ENCODE measurements at places on chromosomes 6 and 20.

GRCh38 chr6:142187209-142187608 lies 40.1 kb downstream of the VTA1 start:
- peaks cover 18% of the 10 kb centered on the region for H3K36me3 ChIP-seq
- H3K4me1 ChIP-seq, result peaks cover 11% of the 10 kb centered on the region
- no peak overlapping the region for H3K27ac ChIP-seq
- no peak overlapping the region for H3K4me3 ChIP-seq
- H3K27me3 ChIP-seq, result no peaks in the 10 kb centered on the region

DNA sequence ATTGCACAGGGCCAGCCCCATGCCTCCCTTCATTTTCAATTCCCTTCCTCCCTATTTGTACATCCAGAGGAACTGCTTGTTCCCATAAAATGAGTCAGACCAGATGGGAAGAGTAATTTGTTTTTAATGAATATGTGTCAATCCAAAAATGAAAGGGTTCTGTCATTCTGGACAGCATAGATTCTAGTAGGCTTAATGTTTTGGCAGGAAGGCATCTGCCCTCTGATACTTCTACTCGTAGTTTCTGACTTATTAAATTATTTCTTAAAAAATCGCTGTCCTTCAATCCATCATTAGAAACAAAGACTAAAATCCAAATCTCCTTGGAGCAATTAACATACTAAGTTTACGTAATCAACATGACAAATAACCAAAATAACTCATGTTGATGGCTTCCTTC lies 665.5 kb downstream of the TENT5A start:
- DNase-seq, result no peak
- H3K36me3 ChIP-seq, result no peaks in the 10 kb centered on the region
- no peaks in the 10 kb centered on the region for H3K4me1 ChIP-seq
- no peaks in the 10 kb centered on the region for H3K27me3 ChIP-seq
- no peak overlapping the region for H3K4me3 ChIP-seq

- H3K36me3 ChIP-seq, result peaks cover 44% of the 10 kb centered on the region
- H3K27ac ChIP-seq, result peak overlapping the region; percentile 87
- H3K27me3 ChIP-seq, result no peaks in the 10 kb centered on the region
Measured at GRCh38 chr20:37315021-37315451, 25.6 kb downstream of the MANBAL start.

GRCh38 chr20:63963784-63964301 lies 5.9 kb downstream of the ZNF512B start:
- no peaks in the 10 kb centered on the region for H3K27me3 ChIP-seq
- H3K27ac ChIP-seq, result no peak overlapping the region
- H3K4me3 ChIP-seq, result no peak overlapping the region
- DNase-seq, result no peak
- peaks cover 6% of the 10 kb centered on the region for H3K4me1 ChIP-seq

GRCh38 chr6:124977067-124977908 lies 15.1 kb downstream of the RNF217 start:
- peaks cover 22% of the 10 kb centered on the region for H3K36me3 ChIP-seq
- no peaks in the 10 kb centered on the region for H3K27me3 ChIP-seq
- no peak for DNase-seq
- no peaks in the 10 kb centered on the region for H3K4me1 ChIP-seq
- H3K27ac ChIP-seq, result no peak overlapping the region

DNA sequence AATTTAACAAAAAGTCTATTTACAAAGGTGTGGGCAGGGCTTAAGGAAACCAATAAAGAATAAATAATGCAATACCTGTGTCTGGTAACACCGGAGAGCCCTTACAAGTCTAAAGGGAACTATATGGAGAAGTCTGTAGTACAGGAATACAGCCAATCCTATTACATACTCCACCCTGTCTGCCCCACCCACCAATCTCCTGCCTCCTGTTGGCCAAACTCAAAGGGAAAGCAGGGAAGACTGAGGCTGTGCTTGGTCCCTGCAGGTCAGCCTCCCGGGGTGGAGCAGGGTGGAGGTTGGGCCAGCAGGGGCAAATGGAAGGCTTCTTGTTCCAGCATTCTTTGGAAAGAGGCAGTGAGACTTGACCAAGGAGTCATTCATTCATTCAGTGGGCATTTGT lies 31.5 kb downstream of the METTL24 start:
- peak overlapping the region; percentile 85 for H3K27ac ChIP-seq
- no peak for DNase-seq
- H3K4me1 ChIP-seq, result peaks cover 90% of the 10 kb centered on the region
- H3K36me3 ChIP-seq, result no peaks in the 10 kb centered on the region

DNA sequence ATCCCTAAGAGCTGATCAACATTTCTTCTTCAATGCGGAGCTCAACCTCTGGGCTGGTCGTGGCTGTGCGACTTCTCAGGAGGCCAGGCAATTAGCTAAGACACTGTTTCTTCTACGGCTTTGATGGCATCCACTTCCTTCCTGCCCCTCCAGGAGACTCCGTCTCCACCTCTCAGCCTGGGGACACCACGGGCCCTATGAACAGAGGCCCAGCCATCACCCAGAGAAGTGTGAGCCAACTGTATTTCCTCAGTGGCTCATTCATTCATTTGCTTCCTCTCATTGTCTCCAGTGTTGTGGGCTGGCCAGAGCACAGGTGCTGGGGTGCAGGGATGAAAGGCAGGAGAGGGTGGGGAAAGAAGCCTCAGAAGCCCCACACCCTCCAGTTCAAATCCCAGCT lies 51.8 kb upstream of the APCDD1L start:
- no peaks in the 10 kb centered on the region for H3K4me1 ChIP-seq
- no peak overlapping the region for H3K27ac ChIP-seq
- DNase-seq, result no peak

- DNase-seq, result no peak
- peaks cover 11% of the 10 kb centered on the region for H3K4me1 ChIP-seq
- H3K4me3 ChIP-seq, result no peak overlapping the region
- no peak overlapping the region for H3K27ac ChIP-seq
- H3K36me3 ChIP-seq, result no peaks in the 10 kb centered on the region
- no peaks in the 10 kb centered on the region for H3K27me3 ChIP-seq
Measured at GRCh38 chr6:11732036-11732631, 46.5 kb downstream of the ADTRP start.

GRCh38 chr20:10263385-10264165 lies 44.9 kb downstream of the SNAP25 start:
- H3K4me3 ChIP-seq, result no peak overlapping the region
- no peaks in the 10 kb centered on the region for H3K27me3 ChIP-seq
- H3K27ac ChIP-seq, result no peak overlapping the region
- no peaks in the 10 kb centered on the region for H3K36me3 ChIP-seq

DNA sequence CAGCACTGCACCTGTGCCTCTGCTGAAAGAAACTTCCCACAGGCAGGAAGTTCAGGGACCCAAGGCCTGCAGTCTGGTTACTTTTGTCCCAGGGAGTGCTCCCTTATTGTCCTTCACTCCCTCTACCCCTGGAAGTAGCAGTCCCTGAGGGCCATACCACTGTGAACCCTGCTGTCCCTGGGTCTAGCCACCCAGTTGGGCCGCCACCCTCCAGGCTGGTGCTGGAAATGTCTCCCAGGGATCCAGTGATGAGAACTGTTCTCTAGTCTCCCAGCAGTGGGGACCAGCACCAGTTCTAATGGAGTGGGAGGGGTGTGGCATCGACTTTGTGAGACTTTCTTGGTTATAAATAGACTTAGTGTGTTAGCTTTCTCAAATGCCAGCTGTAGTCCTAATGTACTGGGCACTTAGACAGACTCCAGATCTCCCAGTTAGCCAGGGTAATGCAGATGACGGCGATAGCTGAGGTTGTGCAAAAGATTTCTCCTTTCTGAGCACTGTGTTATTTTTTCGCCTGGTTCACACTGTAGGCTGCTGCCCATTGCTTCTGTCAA lies 462.5 kb downstream of the CDH26 start:
- no peaks in the 10 kb centered on the region for H3K36me3 ChIP-seq
- H3K4me3 ChIP-seq, result no peak overlapping the region
- no peaks in the 10 kb centered on the region for H3K27me3 ChIP-seq
- DNase-seq, result no peak
- no peaks in the 10 kb centered on the region for H3K4me1 ChIP-seq

GRCh38 chr20:13340088-13340487 lies 119.0 kb downstream of the ISM1 start:
- no peak overlapping the region for H3K4me3 ChIP-seq
- H3K27me3 ChIP-seq, result no peaks in the 10 kb centered on the region
- no peaks in the 10 kb centered on the region for H3K36me3 ChIP-seq

DNA sequence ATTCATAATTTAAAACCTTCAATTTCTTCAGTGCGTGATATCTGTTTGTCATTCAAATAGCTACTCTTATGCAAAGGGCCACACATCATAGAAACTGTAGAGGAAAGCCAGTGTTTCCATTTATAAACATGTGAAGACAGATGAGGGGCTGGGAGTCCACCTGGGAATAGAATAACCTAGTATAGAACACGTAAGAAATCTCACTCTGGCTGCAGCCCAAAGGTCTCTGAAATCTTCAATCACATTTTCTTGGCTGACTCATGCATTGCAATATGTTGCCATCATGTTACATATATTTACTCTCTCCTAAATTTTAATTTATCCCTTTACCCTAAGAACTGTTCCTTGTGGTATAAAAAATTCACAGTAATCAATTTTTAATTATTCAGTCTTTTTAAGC lies 123.2 kb downstream of the ELOVL4 start:
- no peak for DNase-seq
- no peaks in the 10 kb centered on the region for H3K36me3 ChIP-seq
- H3K4me1 ChIP-seq, result no peaks in the 10 kb centered on the region
- no peak overlapping the region for H3K4me3 ChIP-seq
- H3K27me3 ChIP-seq, result no peaks in the 10 kb centered on the region

DNA sequence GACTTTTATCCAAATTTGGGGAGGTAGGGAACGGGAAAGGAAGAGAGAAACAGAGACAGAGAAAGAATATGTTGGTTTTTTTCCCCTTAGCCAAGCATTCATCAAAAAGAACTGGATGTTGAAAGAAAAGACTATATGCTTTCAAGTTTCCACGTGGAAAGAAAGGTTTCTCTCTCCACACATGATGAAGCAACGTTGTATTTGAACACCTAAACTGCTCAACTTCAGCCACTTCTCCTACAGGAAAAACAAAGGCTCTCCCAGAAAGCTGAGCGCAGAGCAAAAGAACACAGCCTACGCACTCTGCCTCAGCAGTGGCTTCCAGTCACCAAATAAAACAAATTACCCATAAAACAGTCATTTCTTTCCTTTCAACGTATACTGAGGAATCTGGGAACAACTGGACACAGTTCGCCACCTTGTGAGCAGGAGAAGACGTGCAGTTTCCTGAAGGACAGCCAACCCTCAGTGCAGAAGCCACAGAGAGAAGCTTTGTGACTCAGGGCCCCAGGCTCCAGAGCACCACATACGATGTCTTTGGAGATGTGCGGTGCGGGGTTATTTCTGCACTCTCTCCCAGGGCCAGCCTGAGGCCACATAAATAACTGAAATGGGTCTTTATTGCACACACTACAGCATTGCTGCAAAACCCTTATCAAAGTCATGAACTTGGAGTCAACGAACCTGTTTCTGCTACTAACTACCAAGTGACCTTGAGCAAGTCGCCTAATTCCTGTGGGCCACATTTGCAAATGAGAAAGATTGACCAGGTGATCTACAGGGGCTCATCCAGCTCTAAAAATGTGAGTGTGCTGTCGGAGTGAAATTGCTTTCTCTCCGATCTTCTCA lies 10.1 kb downstream of the IL17F start:
- no peak for DNase-seq
- peaks cover 6% of the 10 kb centered on the region for H3K27me3 ChIP-seq
- H3K27ac ChIP-seq, result no peak overlapping the region
- no peak overlapping the region for H3K4me3 ChIP-seq

- H3K4me3 ChIP-seq, result no peak overlapping the region
- no peaks in the 10 kb centered on the region for H3K36me3 ChIP-seq
- H3K27ac ChIP-seq, result peak overlapping the region; percentile 62
- DNase-seq, result no peak
- no peaks in the 10 kb centered on the region for H3K27me3 ChIP-seq
- peaks cover 36% of the 10 kb centered on the region for H3K4me1 ChIP-seq
Measured at GRCh38 chr6:160388922-160389321, 40.7 kb downstream of the SLC22A3 start.

- H3K27me3 ChIP-seq, result no peaks in the 10 kb centered on the region
- H3K27ac ChIP-seq, result no peak overlapping the region
- H3K4me1 ChIP-seq, result peaks cover 16% of the 10 kb centered on the region
- H3K4me3 ChIP-seq, result no peak overlapping the region
- H3K36me3 ChIP-seq, result no peaks in the 10 kb centered on the region
Measured at GRCh38 chr6:4574007-4574406, 202.2 kb upstream of the CDYL start.

All from esophagus muscularis mucosa (tissue), 4 donors.